ENCODE measurements at places on chromosomes 2 and 18. TPM values are rescaled to one million over a fixed set of nuclear protein-coding genes. Genes with fewer than 3 reads are reported as not detected.

The ALPI gene
- total RNA-seq, result not detected

The COLEC12 gene
- not detected for total RNA-seq

The ASIC4 gene
- total RNA-seq, result not detected

- no peak for DNase-seq
Observed at GRCh38 chr18:40079786-40080185, 1875.2 kb upstream of the PIK3C3 start.

DNA sequence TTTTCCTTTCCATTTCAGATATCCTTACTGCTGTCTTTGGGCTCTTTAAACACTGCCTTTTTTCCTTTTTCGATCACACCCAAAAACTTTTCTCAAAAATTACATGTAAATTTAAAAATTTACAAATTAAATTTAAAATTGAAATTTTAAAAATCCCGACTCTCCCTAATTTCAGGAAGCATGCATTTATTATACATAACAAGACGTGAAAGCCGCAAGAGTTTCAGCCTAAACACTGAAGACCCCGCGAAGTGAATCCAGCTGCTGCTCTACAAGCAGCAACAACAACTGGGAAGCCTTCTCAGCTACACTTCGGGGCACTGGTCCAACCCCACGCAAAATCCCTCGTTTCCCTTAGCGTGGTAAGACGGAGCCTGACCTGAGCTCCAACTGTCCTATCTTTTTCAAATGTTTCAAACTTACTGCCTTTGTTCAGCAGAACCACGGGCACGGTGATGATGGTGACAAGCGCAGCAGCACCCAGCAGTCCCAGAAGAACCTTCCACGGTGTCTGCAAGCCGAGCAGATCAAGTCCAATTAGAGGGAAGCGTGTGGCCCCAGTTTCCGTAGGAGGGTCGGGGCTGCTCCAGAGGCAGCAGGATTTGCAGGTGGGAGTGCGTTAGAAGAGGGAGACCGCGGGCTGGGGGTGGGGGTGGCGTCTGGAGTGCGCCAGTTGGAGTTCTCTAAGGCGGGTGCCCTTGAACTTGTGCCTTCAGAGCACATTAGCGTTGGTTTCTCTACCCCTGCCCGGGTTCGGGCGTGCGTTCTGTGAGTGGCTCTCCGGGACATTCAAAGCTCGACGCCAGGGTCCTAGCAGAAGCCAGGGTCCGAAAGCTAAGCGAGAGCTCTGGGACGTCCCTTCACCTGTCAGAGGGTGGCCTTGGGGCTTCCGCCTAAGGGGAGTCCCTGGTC lies 783 bp downstream of the DPP4 start:
- peak; percentile 16 for DNase-seq

GRCh38 chr2:74239346-74239745 lies 40.9 kb downstream of the MTHFD2 start:
- DNase-seq, result no peak

DNA sequence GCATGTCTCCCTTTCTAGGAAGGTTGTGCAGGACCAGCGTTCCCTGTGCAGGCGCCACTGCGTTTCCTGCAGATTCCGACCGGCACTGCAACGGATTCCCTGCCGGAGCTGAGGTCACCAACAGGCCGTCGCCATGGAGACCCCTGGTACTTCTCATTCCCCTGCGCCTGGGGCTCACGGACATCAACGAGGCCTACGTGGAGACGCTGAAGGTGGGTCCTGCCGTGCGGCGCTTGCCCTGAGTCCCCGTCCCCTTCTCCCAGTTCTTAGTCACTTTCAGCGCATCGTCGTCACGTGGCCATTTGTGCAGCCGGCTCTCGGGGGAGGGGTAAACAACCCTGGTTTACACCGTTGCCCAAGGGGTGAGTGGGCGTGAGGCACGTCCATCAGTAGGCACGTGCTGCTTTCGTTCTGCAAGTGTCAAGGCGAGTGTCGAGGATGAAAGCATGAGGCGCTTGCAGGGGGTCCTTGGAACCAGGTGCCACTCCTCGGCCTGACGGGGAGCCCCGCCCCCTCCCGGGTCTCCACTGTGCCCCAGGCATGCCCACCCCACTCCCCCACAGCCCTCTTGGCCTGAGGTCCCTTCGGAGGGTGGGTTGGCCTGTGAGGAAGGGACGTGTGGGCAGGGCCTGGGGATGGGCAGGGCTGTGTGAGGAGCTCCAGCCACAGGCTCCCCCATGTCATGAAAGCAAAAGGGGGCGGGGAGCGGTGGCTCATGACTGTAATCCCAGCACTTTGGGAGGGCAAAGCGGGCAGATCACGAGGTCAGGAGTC lies 19.8 kb downstream of the DTYMK start:
- no peak for DNase-seq

- DNase-seq, result no peak
Observed at GRCh38 chr18:22005191-22005841, 164.1 kb upstream of the GATA6 start.

Measured in activated naive CD8-positive, alpha-beta T cell treated with anti-CD3 and anti-CD28 coated beads for 36 hours (primary cell).